ENCODE measurements at places on chromosomes 12 and 14.

- DNase-seq, result no peak
Observed at GRCh38 chr12:31218203-31219025, 107.5 kb downstream of the SINHCAF start.

- DNase-seq, result peak; percentile 57
Observed at GRCh38 chr12:20695232-20695631, at the start of gene SLCO1C1. Gene SLCO1C1, plus strand, starts transcription at chr12:20695332. Its CDS starts 4,245 bp downstream, at chr12:20699577.

GRCh38 chr14:63663428-63664341 lies 22.0 kb upstream of the WDR89 start:
- no peak for DNase-seq

DNA sequence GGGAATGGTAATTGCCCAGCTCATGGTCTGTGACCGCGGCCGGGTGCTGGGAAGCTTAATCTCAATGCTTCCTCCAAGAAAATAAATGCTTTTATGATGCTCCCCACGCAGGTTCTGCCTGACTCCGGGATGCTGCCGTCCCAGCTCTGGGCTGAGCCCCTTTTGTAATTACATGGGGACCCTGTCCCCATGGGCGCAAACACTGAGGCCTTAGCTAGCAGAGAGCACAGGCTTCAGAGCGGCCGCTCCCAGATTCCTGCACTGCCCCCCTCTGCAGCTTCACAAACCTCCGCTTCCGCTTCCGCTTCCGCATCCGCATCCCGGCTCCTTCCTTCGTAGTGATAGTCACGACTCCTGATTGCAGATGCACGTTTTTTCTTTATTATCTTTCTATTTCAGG lies 129.5 kb downstream of the KIF26A start:
- DNase-seq, result no peak

- DNase-seq, result no peak
Observed at GRCh38 chr12:52267699-52268098, 6.7 kb upstream of the KRT86 start.

DNA sequence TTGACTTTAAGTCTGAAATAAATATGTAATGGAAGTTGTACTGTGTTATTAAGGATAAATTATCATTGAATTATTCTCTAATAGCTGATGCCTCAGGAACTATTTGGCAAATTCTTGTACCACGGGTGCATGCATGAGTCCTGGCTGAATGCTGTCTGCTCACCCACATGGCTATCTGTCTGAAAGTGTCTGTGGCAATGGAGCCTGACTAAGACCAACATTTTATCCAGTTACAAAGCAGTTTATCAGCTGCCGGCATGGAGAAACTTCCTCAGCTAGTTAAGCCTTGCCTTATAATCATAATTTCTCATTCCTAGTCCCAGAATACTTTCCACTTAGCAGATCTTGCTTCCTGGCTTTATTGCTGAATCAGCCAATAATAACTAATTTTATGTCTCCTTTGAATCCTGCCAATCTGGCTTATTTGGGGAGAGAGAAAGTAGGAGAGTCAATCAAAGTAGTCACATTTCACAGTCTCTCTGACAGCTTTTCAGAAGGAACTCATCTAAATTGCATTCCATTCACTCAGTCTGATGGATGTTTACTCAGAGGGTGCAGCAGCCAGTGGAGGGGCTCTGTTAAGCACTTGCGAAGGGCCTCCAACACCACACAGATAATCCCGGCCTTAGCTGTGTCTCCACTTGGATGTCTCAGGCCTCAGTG lies 280.6 kb upstream of the CLEC14A start:
- no peak for DNase-seq

- DNase-seq, result no peak
Observed at GRCh38 chr14:68286667-68287066, 467.1 kb downstream of the RAD51B start.

DNA sequence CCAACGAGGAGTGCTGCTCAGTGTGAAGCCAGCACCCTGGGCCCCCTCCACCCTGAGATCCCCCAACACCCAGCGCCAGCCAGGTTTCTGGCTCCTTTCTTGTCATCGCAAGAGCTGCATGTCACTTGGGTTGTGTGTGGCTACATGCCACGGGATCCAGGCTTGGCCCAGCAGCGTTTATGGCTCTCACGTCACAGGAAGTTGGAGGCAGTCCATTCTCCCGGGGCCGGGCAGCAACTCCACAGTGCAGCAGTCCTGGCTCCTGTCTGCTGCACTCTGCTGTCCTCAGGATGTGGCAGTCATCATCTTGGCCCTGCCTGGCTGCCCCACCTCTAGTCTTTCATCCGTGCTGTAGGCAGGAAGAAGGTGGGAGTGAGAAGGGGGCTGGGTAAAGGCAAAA lies 78.3 kb downstream of the AACS start:
- no peak for DNase-seq

DNA sequence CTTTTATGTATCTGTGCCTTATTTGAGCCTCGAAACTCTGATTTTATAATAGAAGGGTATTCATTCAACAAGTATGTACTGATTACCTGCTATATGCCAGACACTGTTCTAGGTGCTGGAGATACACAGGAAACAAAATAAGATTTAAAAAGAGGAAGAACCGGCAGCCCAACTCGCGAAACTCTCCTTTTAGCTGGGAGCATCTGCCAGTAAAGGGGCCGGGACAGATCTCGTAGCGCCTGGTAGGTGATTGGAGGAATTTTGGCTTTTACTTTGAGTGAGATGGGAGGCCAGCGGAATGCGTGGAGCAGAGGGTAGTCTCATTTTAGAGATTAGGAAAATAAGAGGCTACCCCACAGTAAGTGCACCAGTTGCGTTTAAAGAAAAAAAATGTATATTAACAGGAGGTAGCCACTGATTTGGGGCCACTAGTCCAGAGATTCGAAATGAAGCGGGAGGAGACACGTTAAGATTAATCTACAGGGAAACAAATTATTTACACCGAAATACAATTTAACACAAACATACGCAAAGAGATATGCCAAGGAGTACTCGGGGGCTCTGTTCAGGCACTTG lies 520 bp upstream of the MON2 start:
- peak; percentile 27 for DNase-seq

- no peak for DNase-seq
Observed at GRCh38 chr14:61535032-61535431, 160.3 kb upstream of the HIF1A start.

DNA sequence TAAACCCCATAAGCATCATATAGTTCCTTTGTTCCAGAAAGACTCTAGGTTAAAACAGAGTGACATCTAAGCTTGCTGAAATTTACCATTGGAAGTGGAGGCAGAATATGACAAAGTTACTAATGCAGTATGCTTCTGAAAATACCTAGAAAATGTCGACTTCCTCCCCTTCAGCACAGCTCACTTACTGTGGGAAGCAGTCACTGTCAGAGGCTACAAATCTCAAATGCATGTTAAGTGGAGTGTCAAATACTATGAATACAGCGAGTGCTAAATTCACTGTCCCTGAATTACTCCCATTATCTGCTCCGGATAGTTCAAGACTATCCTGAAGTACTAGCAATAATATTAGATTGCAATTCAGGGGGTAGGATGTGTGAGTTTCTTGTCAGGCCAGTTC lies 1454.6 kb downstream of the AACS start:
- no peak for DNase-seq

- DNase-seq, result no peak
Observed at GRCh38 chr14:101075025-101075800, 171.7 kb upstream of the RTL1 start.

- no peak for DNase-seq
Observed at GRCh38 chr12:89080793-89081465, 271.4 kb downstream of the DUSP6 start.

- DNase-seq, result peak; percentile 88
Observed at GRCh38 chr14:94051115-94051514, 25.0 kb downstream of the OTUB2 start.

DNA sequence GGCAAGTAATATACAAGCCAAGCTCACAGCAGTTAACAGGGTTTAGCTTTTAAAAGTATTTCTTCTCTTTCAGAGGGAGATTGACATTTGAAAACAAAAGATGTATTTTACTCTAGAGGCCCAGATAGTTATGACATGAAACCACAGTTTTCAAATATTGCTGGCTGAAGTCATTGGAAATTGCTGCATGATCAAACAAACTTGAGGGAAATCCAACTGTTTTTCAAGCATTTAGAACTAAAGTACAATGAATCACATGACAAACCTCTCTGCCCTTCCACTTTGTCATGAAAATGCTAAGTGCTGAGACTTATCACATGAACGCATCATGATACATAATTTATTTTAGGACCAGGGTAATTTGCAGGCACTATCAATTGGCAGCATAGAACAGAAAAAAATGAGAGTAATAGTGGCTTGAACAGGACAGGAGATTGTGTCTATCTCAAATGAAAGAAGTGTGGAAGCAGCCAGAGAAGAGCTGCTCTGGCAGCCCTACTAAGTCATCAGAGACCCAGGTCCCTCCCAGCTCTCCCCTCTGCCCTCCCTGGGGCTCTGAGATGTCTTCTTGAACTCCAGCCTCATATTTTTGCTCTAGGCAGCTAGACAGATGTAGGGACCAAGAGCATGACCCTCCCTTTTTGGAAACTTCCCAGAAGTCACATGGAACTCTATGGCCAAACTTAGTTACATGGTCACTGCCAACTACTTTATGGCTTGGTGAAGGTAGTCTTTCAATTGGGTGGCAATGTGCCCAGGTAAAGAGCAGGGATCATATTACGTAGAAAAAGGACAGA lies 90.1 kb upstream of the PELI2 start:
- DNase-seq, result no peak

All from spinal cord (tissue), 10 donors.